ENCODE measurements at places on chromosomes 3 and 15.

DNA sequence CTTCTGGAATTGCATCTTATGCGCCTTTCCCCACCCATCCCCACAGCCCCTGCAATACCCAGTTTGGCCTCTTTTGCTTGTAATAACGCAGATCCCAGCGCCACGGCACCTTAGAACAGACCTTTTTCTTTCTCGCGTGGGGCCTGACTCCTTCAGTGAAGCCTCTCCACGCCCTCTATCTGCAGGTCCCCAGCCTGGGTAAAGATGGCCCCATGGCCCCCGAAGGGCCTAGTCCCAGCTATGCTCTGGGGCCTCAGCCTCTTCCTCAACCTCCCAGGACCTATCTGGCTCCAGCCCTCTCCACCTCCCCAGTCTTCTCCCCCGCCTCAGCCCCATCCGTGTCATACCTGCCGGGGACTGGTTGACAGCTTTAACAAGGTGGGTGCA is 594 bp downstream of the CRELD1 start:
- no peak for DNase-seq

DNA sequence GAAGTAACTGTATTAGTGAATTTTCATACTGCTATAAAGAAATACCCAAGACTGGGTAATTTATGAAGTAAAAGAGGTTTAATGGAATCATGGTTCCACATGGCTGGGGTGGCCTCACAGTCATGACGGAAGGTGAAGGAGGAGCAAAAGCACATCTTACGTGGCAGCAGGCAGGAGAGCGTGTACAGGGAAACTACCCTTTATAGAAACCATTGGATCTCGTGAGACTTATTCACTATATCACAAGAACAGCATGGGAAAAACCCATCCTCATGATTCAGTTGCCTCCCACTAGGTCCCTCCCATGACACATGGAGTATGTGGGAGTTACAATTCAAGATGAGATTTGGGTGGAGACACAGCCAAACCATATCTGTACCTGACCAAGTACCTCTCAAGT is 812.3 kb upstream of the ALCAM start:
- no peak for DNase-seq

GRCh38 chr15:48887144-48887543 is 9.2 kb downstream of the EID1 start:
- no peak for DNase-seq

- DNase-seq, result no peak
Measured at GRCh38 chr15:36925653-36926426, 174.5 kb downstream of the MEIS2 start.

DNA sequence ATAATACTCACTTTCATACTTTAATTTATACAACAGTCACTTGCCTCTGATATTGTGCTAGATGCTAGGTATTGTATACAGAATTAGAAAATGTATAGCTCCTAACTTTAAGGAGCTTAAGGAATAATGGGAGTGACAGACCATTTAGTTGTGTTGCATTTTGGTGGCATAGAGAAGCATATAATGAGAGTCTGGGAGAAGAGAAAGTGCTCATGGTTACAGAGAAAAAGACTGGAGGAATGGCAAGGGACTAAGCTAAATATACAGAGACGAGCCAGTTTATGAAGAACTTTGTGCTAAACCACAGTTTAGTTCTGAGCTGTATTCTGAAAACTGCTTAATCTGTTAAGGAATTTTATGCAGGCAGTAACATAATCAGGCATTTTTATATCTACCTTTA is 6.4 kb downstream of the RNF13 start:
- no peak for DNase-seq

- DNase-seq, result no peak
Measured at GRCh38 chr3:190094160-190094718, 26.5 kb downstream of the P3H2 start.

GRCh38 chr3:186083746-186084145 is 25.1 kb downstream of the ETV5 start:
- DNase-seq, result no peak

Data from astrocyte of the cerebellum (primary cell).